NCI-H187 (cell line): ENCODE measurements at places on chromosomes 13 and 19.

DNA sequence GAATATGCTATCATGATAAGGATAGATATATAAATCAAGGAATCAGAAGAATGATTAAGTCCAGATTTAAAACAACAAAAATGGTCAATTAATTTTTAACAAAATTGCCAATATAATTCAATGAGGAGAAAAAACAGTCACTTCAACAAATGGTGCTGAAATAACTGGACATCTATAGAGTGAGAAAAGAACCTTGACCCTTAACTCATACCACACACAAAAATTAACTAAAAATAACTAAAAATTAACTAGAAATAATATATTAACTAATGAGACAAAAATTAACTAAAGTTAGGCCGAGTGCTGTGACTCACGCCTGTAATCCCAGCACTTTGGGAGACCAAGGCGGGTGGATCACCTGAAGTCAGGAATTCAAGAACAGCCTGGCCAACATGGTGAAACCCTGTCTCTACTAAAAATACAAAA is 9.5 kb downstream of the LGALS7 start:
- DNase-seq = no peak

GRCh38 chr13:43908156-43909126 is 28.7 kb downstream of the LACC1 start:
- DNase-seq = no peak

DNA sequence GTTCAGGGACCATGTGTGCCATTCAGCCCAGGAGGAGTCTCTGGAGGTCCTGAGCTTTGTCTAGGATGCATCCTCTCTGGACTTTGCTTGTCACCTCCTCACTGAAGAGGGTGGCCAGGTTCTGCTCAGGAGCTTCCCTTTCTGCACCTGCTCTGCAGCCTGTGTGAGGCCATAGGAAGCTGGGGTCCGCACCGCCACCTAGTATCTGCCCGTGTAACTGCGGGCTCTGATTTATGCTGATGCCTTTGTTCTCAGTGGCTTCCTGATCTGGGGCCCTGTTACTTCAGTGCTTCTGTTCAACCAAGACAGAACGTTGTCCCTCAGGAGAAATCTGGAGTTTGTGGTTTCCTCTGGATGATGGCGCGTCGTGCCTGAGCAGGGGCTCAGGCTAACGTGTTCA is 15.5 kb downstream of the ZNF610 start:
- DNase-seq = no peak

DNA sequence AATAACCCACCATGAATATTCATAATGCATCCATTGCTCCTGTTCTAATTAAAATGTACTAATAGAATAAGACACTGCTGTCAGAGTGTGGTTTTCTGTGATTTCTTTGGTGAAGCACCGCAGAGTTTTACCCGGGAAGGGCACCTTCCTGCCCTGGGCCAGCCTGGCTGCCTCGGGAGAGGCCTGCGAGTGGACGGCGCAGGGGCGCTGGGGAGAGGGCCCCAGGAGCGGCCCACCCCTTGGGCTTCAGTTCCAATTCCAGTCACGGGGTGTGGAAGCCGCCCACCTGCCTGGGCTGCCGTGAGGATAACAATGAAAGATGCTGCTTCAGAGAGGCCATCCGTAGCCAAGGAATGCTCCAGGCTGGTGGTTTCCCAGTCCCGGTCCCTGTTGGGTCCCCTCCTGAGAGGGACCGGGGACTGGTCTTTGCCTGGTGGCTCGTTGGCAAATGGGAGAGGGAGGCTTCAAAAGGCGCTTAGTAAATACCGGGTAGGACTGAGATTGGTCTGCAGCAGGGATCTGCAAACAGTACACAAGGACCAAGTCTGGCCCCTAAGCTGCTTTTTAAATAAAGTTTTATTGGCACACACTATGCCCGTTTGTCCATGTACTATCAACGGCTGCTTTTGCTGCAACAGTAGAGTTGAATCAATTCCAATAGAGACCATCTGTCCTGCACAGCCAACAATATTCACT is 18.0 kb downstream of the TCF3 start:
- DNase-seq = no peak

- DNase-seq = no peak
Measured at GRCh38 chr13:33859691-33860303, 41.8 kb downstream of the RFC3 start.

- no peak for DNase-seq
Measured at GRCh38 chr13:58343076-58343475, 711.5 kb downstream of the PCDH17 start.

DNA sequence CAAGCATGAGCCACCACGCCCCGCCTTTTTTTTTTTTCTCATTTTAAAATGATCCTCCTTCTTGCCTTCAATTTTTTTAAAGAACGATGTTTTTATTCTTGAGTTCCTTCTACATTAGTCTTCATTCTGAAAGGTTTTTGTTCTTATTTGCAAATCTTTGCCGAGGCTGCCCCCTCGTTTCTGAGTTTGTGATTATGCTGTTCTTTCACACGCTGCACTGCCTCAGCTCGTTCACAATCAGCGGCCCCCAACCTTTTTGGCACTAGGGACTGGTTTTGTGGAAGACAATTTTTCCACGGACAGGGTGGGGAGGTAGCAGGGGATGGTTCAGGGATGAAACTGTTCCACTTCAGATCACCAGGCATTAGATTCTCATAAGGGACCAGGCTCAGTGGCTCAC is 26.6 kb downstream of the ZNF787 start:
- DNase-seq = no peak

DNA sequence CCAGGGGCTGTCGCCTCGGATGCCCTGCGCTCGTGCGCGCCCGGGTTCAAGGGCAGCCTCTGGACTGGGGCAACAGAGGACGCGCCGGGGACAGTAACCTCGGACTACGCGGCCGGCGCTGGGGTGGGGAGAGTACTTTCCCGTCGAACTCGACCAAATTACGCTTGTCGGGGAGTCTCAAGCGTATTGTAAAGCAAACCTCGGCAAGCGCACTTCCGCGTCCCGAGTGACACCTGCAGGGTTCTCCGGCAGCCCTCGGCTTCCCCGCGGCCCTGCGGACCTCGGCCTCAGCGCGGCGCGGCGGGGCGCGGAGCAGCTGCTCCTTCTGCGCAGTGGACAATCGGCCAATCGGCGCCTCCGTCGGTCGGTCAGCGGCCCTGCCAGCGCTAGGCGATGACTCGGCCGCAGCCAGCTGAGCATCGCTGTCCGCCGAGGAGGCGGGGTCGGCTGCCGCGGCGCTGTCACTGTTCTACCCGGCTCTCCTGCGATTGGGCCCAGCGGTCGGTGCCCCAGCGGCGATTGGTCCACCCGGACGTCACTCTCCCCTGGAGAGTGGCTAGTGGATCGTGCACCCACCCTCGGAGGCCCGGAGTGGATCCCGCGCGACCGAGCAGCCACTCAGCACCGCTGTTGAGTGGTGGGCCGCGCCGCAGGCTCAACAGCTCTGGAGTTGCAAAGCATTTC is at the start of gene SLC46A3:
Gene SLC46A3, minus strand, starts transcription at position 428 of the 684 bp plus-strand sequence. CDS start 972 bp downstream, outside the sequence.
- DNase-seq = peak; percentile 80

DNA sequence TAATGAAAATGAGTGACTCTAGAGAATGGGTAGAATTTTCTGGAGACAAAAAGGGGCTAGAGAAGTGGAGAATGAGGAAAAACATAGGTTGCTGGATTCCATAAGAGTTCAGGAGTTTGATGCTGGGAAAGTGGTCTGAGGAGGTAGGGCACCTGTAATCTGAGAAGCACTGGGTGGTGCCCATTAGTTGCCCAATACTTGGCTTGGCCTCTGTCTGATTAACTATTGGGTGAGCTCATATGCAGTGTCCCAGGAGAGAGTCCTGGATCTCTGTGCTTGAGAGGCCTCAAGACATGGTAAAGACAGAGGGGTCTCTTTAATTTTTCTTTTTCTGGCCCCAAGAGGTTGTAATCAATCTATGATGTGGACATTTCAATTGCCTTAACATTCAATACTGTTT is 390.1 kb downstream of the TDRD3 start:
- no peak for DNase-seq

- DNase-seq = no peak
Measured at GRCh38 chr13:102847272-102848234, 1.7 kb downstream of the ERCC5 start.

DNA sequence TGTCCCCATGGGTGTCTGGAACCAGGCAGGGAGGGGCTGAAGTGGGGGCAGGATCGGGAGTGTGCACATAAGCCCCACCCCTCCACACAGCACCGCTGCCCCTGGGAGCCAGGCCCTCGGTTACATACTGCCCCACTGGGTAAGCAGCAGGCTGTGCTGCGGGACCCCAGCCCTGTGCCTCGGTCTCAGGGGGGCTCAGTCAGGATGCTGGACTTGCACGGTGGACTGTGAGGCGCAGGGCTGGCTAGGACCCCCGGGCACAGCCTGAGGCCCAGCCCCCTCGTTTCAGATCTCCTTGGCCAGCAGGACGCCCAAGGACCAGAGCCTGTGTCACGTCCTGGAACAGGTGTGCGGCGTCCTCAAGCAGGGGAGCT is 16.3 kb downstream of the MPND start:
- DNase-seq = no peak

- DNase-seq = no peak
Measured at GRCh38 chr13:66675620-66676019, 554.5 kb downstream of the PCDH9 start.

GRCh38 chr13:72122661-72123255 is 255.8 kb upstream of the DACH1 start:
- no peak for DNase-seq

DNA sequence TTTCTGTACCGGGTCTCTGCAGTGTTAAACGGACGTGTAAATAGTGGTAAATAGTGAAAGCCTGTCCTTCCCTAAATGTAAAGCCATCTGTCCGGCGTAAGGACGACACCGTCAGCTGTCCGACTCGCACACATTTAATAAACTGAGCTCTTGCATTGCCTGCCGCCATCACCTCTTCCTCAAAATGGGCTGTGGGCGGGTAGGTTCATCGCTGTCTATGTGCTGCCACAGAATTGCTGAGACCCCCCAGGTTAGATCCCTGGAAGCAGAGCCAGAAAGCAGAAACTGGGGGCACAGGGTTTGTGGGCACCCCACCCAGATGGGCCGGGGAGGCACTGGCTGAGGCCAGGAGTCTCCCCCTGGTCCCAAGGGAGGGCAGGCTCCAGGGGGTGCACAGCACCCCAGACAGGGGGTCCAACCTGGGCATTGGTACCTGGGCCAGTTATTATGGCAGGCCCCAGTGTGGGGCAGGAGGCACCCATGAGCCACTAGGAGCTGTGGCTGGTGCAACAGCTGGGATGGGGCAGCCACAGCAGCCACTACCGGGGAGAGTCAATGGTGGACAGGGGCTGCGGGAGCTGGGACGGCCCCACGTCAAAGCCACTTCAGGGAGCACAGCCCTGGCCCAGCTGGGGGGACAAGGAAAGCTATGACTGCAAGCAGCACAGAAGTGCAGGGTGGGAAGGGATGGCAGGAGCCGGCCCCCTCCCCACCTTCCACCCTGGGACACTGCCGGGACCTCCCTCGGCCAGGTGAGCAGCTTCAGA is 5.7 kb downstream of the C19orf25 start:
- DNase-seq = no peak

- no peak for DNase-seq
Measured at GRCh38 chr13:32431361-32431760, 3.4 kb upstream of the N4BP2L1 start.

GRCh38 chr13:38624822-38625221 is 62.1 kb upstream of the FREM2 start:
- no peak for DNase-seq

DNA sequence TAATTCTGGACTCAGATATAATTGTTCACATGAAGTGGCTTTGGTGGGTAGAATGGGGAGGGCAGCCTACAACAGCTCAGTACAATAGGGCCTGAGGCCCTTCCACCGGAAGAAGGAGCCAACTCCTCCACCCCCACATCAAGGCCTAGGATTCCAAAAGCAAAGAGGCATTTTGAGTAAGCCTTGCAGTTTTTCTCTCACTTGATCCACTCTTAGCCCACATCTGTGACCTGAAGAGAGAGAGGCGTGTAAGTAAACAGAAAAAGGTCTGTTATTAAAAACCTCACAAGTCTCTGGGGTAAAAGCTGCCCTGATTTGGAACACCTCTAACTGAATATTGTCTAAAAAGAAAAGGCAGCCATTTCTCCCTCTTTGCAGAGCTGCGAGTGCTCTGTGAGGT is 214.1 kb upstream of the KL start:
- no peak for DNase-seq

DNA sequence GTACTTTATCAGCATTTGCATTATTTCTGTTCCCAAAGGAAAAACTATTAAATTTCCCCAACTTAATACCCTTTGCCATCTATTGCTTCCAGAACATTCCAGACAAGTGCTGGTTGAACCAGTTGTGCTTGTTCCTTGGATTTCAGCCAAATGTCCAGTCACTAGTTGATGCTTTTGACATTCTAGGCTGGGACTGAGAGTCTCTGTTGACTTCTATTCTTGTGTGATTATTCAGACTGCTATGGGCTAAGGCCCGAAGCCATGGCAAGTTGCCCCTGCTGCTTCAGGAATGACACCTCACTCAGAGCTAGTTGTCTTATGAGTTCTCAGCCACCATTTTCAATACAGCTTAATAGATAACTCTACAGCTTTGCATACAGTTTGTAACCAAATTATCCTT is 458.1 kb upstream of the ARGLU1 start:
- DNase-seq = no peak

DNA sequence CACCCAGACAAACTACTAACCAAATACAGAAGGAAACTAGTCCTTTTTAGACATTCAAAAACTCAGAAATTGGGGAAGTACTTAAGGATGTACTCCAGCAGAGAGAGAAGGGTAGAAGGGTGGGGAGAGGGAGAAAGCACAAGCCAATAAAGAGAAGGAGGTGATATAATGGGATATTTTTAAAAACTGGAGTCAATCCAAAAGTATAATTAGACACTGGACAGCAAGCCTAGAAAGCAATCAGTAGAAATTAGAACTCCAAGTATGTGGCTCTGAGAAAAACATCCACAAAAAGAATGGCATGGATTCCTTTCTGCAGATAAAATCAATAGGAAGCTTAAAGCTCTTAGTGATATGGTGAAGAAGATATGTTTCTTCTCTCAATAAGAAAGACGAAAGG is 55.8 kb downstream of the PEPD start:
- DNase-seq = no peak

DNA sequence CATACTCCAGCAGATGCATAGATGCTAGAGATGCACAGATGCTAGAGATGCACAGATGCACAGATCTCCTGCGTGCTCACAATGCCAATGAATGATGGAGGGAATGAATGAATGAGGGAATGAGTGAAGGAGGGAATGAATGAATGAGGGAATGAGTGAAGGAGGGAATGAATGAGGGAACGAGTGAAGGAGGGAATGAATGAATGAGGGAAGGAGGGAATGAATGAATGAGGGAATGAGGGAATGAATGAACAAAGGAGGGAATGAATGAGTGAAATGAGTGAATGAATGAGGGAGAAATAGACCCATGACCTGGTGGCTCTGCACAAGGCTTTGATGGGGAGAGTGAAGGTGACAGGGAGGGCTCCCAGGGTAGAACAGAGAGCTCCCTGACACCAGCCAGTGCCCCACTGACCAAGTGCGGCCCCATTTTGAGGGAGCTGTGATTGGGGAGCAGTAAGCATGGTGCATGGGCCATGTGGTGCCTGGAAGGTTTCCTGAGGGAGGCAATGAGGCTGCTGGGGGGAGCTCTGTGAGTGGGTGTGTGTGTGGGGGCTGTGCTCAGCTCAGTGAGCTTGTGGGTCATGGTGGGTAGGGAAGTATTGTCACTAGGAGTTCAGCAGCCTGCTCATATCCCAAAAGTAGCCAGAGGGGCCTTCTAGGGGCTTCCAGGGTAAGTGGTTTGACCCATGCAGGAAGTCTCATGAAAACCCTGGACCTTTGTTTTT is 12.7 kb downstream of the SLC27A1 start:
- DNase-seq = no peak
